ENCODE measurements at places on chromosomes 12 and 14. TPM values are rescaled to one million over a fixed set of nuclear protein-coding genes. Genes with fewer than 3 reads are reported as not detected.

DBX2 gene
- 0.12 TPM for polyA plus RNA-seq

NGB gene
- 0.07 TPM for polyA plus RNA-seq

SYT1 gene
- 29.8 TPM for polyA plus RNA-seq

KLHL33 gene
- polyA plus RNA-seq: 0.43 TPM

REP15 gene
- 1.0 TPM for polyA plus RNA-seq

PAN2 gene
- 111 TPM for polyA plus RNA-seq

DTX1 gene
- polyA plus RNA-seq: 11.3 TPM

CCER1 gene
- not detected for polyA plus RNA-seq

C3AR1 gene
- 2.8 TPM for polyA plus RNA-seq

GLT1D1 gene
- 2.0 TPM for polyA plus RNA-seq

Measured in left renal pelvis (tissue), 4 donors.